ENCODE measurements at places on chromosomes 1 and 21. TPM values are rescaled to one million over a fixed set of nuclear protein-coding genes. Genes with fewer than 3 reads are reported as not detected.

DNA sequence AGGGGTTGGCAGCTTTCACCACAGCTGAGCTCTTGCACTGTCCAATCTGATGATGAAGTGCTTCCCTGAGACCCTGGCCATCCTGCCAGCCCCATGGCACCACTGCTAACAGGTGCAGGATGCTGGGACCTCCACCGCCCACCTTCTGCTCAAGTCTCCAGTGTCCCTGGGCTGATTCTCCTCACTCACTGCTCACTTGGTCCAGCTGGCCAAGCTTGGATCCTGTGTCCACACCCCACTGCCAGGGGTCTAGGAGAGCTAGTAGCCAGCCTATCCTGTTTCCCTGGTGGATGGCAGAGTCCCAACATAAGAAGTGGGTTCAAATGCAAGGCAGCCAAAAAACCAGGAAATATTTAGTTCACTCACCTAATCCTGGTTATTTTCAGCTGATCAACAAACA is 217.2 kb upstream of the IRF2BP2 start:
- DNase-seq: no peak

DNA sequence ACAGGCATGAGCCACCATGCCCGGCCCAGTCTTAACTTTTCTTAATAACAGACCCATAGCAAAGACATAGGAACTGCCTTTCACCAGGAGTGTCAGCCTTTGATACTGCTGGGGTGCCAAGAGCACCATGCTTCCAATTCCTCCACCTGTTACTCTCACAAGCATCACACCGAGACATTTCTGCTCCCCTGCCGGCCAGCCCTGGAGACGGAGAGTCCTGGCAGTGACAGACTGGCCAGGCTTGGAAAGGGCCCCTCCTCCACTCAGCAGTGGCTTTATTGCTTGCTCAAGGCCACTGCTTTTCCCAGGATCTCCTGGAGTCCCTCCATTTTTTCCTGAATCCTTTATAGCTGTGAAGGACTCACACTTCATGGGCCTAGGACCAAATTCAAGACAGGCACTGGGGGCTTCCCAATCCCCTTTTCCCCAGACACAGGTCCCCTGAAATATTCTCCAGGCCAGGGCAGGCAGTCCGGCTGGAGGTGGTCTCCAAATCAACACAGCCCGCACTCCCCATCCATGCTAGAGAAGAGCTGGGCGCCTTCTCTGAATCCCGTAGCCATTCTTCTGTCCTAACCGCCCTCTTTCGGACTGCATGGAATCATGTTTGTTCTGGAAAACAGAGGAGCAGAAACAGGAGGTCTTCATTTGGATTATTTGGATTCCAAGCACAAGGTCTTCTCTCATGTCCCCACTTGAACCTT is 25.5 kb upstream of the PTPRF start:
- DNase-seq: no peak

- no peak for DNase-seq
Measured at GRCh38 chr1:12601700-12602658, 16.0 kb downstream of the DHRS3 start.

DNA sequence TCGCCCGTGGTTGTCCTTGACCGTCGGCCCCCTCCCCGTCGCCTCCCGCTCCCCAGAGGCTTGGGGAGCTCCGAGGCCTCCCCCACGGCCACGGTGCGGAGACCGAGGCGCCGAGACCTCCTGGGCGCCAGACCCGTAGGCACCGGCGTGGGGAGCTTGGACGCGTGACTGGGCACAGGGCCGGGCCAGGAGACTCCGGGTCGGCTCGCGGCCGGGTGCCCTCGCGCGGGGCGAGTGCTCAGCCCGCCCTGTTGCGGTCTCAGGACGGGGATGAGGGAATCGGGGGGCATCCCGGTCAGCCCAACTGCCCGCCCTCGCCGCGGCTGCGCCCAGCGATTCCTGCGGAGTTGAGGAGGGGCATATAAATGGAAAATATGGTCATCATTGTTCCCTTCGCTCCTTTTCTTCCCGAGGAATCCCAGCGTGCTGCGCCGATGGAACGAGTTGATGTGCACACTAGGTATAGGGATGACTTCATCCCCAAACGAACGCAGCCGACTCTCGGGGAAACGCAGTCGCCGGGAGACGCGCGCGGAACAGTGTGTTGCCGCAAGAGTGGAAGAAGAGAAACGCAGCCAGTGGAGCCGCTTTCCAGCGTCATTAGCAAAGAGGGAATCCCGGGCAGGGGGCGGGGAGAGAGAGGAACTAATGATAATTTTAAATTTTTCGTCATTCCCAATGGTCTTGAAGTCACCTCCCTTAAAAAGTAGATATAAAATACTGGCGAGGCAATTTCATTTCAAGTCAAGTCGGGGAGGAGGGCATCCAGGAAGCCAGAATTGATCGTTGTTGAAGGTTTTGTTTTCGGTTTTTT is 747 bp upstream of the ENAH start:
- peak; percentile 48 for DNase-seq

GRCh38 chr1:52542085-52542688 is 10.7 kb downstream of the TUT4 start:
- no peak for DNase-seq

DNA sequence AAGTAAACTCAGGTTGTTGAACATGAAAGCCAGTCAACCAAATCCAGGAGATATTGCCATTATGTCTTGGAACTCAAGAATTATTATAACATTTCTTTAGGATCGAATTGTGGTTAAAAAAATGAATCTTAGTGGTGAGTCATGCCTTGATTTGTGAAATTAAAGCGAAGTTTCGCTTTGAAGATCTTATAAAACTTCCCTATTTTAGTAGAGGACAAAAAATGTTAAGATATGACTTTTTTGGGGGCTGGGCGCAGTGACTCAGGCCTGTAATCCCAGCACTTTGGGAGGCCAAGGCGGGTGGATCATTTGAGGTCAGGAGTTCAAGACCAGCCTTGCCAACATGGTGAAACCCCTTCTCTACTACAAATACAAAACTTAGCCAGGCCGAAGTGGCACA is 39.5 kb upstream of the PTBP2 start:
- DNase-seq: no peak

GRHL3 gene
- 0.54 TPM for total RNA-seq

CRYBG2 gene
- not detected for total RNA-seq
